M059J (cell line): ENCODE measurements at places on chromosomes 13 and 19. TPM values are rescaled to one million over a fixed set of nuclear protein-coding genes. Genes with fewer than 3 reads are reported as not detected.

Gene NOTCH3
- 0.66 and 2.4 TPM in 2 replicates for total RNA-seq

Gene CLEC4M
- not detected in 2 replicates for total RNA-seq

Gene SIGLEC8
- not detected in 2 replicates for total RNA-seq

Gene PNMA8B
- 0.07 TPM in 1 of 2 replicates, not detected in the other for total RNA-seq

Gene KLF16
- 1.2 and 8.4 TPM in 2 replicates for total RNA-seq

Gene ZNF737
- total RNA-seq = 0.20 and 0.27 TPM in 2 replicates

Gene DACH1
- total RNA-seq = not detected in 2 replicates

Gene KIR2DL1
- total RNA-seq = not detected in 2 replicates

Gene KIR2DL4
- total RNA-seq = not detected in 2 replicates

Gene B3GNT3
- 0.20 TPM in 1 of 2 replicates, not detected in the other for total RNA-seq

Gene FSD1
- 11.7 and 14.7 TPM in 2 replicates for total RNA-seq

Gene WDR87
- not detected in 2 replicates for total RNA-seq

Gene COMMD6
- total RNA-seq = 87.4 and 100 TPM in 2 replicates

Gene ZNF415
- total RNA-seq = 4.8 and 8.4 TPM in 2 replicates

Gene SULT2A1
- total RNA-seq = not detected in 2 replicates

Gene EXOC3L2
- not detected in 2 replicates for total RNA-seq

Gene METTL21C
- total RNA-seq = not detected in 2 replicates

Gene TIMM29
- 24.5 and 37.7 TPM in 2 replicates for total RNA-seq

Gene KRTDAP
- total RNA-seq = not detected in 2 replicates
